ENCODE measurements at places on chromosomes 5 and 9.

GRCh38 chr5:107468276-107468675 lies 202.5 kb downstream of the EFNA5 start:
- no peak for DNase-seq

DNA sequence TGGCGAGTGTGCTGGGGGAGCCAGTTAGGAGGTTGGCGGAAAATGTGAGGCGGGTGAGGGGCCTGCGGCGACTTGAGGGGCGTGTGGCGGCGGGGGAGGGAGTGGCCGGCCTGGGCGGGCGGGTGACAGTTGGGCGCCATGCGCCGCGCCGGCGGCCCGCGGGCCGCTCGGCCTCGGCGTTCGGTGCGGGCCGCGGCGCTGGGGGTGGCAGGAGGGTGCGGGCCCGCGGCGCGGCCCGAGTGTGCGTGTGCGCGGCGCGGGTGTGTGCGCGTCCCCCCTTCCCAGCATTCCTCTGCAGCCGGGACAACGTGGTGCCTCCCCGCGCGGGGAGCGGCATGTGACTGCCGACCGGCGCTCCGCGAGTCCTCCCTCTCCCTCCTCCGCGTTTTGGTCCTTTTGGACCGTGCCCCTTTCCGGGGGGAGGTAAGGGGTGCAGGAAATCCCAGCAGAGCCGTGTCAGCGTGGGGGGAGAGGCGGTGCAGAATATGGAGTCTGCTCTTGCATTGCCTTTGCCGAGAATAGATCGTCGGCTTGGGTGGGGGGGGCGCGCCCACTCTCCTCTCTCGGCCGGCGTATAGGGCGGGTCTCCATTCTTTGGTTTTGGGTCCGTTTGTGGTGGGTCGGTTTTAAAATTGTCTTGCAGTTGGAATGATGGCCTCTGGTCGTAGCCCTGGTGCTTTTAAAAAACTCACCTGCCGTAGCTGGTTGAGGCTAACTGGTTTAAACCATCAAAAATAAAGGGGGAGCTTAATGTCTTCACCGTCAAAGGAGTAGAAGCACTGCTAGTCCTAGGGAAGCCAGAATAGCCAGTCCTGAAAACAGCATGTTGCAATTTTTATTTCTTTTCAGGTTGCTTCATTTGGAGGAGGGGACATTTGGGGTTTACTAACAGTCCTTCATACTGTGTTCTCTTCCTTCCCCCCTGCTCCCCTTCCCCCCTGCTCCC lies 2.0 kb downstream of the LARP1 start:
- DNase-seq, result peak; percentile 42

- DNase-seq, result peak; percentile 1
Observed at GRCh38 chr5:39948867-39949468, 524.2 kb upstream of the DAB2 start.

DNA sequence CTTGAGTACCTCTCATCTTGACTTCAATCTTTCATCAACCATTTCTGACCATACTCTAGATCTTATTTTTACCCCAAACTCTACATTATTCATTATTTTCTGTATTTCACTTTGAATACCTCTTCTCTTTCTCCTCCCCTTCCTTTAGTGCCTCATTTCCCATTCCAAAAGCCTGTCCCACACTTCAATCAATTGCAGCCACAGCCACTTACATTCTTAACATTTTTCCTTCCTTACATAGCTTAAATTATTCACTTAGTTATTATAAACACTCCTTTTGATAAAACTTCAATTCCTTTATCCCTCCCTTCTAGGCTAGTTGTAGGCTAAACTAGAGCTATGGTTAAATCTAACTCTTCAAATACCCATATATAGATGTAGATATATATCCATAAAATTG lies 344.0 kb downstream of the PRR16 start:
- no peak for DNase-seq

DNA sequence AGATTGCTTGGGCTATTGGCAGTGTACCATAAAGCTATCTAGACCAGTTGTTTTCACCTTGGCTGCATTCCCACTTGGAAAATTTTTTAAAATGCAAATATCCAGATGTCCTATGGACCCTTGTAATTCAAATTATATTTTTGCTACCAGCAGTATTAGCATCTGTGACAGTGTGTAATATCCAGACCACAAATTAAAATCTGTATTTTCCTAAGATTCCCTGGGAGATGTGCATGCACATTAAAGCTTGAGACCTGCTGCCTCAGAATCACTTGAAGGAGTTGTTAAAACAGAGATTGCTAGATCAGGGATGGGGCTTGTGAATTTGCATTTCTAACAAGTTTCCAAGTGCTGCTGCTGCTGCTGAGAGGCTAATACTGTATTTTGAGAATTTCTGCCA lies 381.2 kb upstream of the PDE4D start:
- DNase-seq, result no peak

- no peak for DNase-seq
Observed at GRCh38 chr9:76580820-76581219, 121.8 kb downstream of the GCNT1 start.

- DNase-seq, result no peak
Observed at GRCh38 chr5:179152144-179152895, 92.1 kb downstream of the ZNF354C start.

DNA sequence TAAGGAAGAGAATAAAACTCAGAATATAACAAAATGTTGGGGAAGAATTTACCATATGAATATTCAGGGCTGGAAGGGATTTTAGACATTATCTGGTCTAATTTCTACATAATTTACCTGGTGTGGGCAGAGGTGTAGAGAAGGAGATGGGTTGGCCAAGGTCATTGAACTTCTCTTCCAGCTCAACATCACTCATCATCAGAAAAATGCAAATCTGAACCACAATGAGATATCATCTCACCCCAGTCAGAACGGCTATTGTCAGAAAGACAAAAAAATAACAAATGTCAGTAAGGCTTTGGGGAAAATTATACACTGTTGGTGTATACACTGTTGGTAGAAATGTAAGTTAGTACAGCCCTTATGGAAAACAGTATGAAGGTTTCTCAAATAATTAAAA lies 121.7 kb downstream of the PTTG1 start:
- no peak for DNase-seq

GRCh38 chr9:4943346-4943745 lies 41.7 kb upstream of the JAK2 start:
- no peak for DNase-seq

- DNase-seq, result no peak
Observed at GRCh38 chr5:18067615-18068014, 433.4 kb downstream of the TAF11L14 start.

DNA sequence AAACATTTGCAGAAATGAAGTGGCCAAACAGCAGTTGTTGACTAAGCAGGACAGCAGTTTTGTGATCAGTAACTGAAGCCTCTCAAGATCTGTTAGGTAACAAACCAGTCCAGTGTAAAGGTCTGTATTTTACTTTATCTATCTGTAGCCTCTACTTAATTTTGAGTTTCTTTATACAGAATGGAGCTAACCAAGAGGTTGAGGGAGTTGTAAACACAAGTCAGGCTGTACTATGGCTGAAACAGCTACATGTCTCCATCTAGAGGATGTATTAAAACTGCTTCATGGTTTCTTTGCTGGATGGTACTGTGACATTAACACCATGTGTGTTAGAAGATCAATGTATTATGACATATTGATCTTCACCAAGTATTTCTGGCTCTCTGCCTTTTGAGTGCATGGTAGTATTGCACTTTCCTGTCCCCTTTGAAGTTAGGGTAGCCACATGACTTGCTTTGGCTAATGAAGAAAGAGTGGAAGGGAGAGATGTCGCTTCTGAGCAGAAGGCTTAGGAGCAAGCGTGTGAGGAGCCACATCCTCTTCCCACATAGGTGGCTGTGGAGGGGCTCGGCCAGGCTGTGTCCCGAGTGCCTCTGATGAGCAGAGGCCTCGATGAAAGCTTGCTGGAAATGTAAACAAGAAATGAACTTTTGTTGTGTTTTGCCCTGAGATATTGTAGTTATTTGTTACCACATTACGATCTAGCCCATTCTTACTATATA lies 105.6 kb upstream of the PCA3 start:
- DNase-seq, result no peak

All from stimulated activated CD8-positive, alpha-beta memory T cell treated with anti-CD3 and anti-CD28 coated beads, Interleukin-4, amount 100 ng/mL, for 24 hours (primary cell).